ENCODE measurements at places on chromosomes 1 and 21. TPM values are rescaled to one million over a fixed set of nuclear protein-coding genes. Genes with fewer than 3 reads are reported as not detected.

Gene TMEM82
- total RNA-seq, result not detected

DNA sequence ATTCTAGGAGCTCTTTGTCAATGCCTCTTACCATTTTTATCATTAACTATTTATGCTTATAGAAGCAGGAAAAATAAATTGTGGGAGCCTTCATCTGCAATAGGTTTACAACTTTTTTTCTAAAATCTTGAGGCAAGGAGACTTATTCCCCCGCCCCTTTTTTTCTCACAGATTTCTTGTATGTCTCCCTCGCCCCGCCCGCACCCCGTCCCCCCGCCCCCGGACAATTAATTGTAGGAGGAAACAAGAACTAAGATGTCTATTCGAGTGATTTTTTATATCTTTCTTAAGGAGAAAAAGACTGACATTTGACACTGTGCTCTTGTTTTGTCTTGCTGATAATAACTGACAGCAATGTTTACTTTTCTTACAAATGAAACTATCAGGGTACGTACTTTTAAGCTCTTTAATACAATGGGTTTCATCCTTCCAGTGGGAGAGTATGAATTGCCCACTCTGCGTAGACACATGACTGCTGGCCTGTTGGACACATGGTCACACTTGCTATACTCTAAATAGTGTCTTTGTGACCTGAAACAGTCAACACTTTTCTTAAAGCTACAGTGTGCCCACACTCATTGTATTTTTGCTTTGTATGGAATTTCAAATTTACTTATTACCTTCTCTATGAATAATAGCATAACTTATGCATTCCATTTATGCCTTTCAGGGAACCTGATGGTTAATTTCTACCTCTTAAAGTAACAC is 1.5 kb upstream of the IVNS1ABP start:
- H3K36me3 ChIP-seq, result peaks cover 19% of the 10 kb centered on the region
- peak overlapping the region; percentile 4 for H3K27ac ChIP-seq
- peaks cover 40% of the 10 kb centered on the region for H3K4me1 ChIP-seq
- H3K4me3 ChIP-seq, result peak overlapping the region; percentile 92

- peaks cover 16% of the 10 kb centered on the region for H3K4me1 ChIP-seq
- H3K4me3 ChIP-seq, result no peak overlapping the region
- no peak for DNase-seq
Observed at GRCh38 chr1:10561955-10562354, 87.2 kb downstream of the PEX14 start.

- H3K4me3 ChIP-seq, result no peak overlapping the region
- H3K27me3 ChIP-seq, result no peaks in the 10 kb centered on the region
- peaks cover 8% of the 10 kb centered on the region for H3K4me1 ChIP-seq
- no peak for DNase-seq
Observed at GRCh38 chr1:216804111-216804510, 80.9 kb upstream of the ESRRG start.

- H3K4me1 ChIP-seq, result peaks cover 13% of the 10 kb centered on the region
- DNase-seq, result no peak
- H3K27me3 ChIP-seq, result no peaks in the 10 kb centered on the region
- H3K4me3 ChIP-seq, result no peak overlapping the region
Observed at GRCh38 chr1:61259379-61260148, 177.2 kb downstream of the NFIA start.

Gene ERICH3
- total RNA-seq, result not detected

DNA sequence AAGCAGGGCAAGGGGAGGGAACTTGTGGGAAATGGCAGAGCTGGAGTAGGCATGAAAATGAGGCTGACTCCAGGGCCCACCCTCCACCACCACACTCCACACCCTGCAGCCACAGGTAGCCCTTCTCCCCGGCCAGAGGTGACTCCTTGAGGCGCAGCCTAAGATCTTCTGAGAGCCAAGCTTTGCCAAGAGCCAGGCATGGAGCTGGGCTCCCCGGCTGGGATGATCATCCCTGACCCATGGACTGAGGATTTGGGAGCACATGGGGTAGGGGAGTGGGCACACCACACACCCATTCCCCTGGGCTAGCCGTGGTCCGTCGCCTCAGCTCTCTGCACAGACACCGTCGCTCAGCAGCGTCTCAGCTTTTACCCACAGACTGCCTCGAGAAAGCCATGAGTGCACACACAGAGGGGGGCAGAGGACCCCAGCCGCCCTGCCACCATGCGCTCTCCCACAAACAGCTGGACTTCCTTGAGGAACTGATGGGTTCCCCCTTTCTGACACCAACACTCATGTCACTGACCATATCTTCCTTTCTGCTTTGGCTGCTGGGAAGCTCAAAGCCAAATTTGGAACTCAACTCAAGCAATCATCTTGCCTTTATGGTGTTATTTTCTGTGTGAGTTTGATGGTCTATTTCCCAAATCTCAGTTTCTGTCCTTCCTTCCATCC is 123.6 kb upstream of the RUNX3 start:
- peaks cover 15% of the 10 kb centered on the region for H3K27me3 ChIP-seq
- no peak overlapping the region for H3K27ac ChIP-seq
- H3K4me1 ChIP-seq, result peaks cover 18% of the 10 kb centered on the region

DNA sequence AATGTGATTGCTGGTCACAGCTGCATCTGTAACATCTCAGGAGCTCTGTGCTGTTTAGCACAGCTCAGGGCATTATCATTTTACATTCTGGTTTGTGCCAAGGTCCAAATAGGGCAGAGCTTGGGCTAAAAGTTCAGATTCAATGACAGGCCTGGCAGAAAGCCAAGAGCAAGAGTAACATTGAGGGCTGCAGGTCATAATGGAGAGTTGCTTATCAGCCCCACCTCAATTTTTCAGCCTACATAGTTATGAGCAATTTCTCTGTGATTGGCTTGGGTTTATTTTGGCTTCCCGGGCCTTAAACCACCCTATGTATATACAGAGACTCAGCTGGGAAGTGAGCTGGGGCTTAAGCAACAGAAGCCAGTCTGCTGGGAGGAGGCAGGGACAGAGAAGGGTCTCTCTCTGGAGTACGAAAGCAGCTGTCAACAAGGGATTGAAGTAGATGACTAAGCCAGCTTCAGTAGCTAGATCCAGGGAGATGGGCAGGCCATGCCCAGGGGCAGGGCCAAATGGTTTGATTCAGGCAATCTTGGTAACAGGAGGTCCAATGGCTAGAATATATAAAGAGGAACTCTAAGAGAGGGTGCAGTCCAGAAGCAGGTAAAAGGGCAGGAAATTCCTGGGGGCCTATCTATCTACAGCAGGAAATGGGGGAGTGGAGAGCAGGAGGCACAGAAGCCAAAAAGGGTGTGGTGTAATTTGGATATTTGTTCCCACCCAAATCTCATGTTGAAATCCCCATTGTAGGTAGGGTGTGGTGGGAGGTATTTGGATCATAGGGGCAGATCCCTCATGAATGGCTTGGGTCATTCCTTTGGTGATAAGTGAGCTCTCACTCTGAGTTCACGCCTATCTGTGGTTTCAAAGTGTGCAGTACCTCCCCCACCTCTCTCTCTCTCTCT is 49.0 kb downstream of the BRINP2 start:
- H3K4me1 ChIP-seq, result no peaks in the 10 kb centered on the region
- H3K36me3 ChIP-seq, result peaks cover 6% of the 10 kb centered on the region
- no peak for DNase-seq
- H3K27ac ChIP-seq, result no peak overlapping the region
- H3K27me3 ChIP-seq, result no peaks in the 10 kb centered on the region

Gene AVPR1B
- not detected for total RNA-seq

Gene AGL
- 13.8 TPM for total RNA-seq

DNA sequence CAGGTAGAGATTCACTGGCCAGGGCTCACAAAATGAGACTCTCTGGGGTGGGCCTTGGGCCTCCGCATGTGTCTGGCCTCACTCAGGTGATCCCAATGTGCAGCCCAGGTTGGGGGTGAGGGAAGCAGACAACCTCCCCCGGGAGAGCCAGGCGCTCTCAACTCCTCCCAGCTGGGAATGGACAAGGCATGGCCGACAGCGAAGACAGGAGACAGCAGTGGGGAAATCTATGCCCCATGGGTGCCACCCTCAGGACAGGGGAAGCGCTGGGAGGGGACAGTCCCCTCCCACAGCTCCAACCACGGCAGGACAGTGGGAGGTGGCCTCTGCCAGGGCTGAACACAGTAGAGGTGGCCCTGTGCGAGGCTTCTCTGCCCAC is 47.7 kb downstream of the PRDM15 start:
- peaks cover 3% of the 10 kb centered on the region for H3K36me3 ChIP-seq
- no peak overlapping the region for H3K27ac ChIP-seq

Data from neural crest cell (in vitro differentiated cells).